CD4-positive, CD25-positive, alpha-beta regulatory T cell (primary cell): ENCODE measurements at places on chromosomes 5 and 9. TPM values are rescaled to one million over a fixed set of nuclear protein-coding genes. Genes with fewer than 3 reads are reported as not detected.

The TRIP13 gene
- total RNA-seq, result 1.2 TPM

The GRPEL2 gene
- total RNA-seq, result 25.9 TPM

The RNF208 gene
- 1.2 TPM for total RNA-seq

The ALDH1A1 gene
- 1.0 TPM for total RNA-seq

- DNase-seq, result no peak
Measured at GRCh38 chr5:73346878-73347408, 101.6 kb downstream of the FOXD1 start.

- DNase-seq, result no peak
Measured at GRCh38 chr5:154278186-154278585, 87.7 kb downstream of the GALNT10 start.

DNA sequence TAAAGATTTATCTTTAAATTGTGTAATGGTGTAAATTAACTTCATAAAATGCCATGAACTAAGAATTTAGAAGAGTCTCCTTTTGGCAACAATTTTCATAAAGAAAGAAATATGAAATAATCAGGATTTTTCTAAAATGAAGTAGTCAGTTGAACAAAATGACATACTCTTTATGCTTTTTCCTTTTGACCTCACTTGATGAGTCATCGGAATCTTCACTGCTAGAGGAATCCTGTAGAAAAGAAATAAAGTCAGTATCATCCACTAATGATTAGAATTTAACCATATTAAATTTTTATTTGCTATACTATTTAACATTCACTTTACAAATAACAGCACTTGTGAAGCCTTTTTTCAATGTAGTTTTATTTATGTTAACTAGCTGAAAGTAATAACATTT lies 26.1 kb downstream of the CHD1 start:
- DNase-seq, result no peak
